Right hindlimb (tissue), 1 donor: ENCODE measurements at places on chromosomes 16 and 17.

GRCh38 chr16:86931410-86931941 is 353.1 kb downstream of the FOXL1 start:
- peak; percentile 49 for DNase-seq

GRCh38 chr16:27464626-27465482 is 62.9 kb downstream of the IL21R start:
- no peak for DNase-seq

DNA sequence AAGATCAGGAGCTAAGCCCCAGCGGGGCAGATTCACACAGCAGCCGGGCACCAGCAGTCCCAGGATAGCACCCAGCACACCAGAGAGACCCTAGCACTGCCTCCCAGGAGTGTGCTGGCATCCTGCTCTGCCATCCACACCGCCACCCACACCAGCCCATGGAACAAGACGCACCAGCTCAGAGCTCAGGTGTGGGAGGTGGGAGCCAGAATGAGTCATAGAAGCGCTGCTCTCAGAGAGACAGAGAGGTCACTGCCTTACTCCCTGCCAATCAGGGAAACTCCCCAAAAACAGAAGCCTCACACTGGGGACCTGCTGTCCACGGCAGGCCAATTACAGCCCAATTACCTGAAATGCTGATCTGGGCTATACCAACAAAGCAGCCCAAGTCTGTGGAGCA is 64.9 kb downstream of the CDYL2 start:
- DNase-seq: no peak

DNA sequence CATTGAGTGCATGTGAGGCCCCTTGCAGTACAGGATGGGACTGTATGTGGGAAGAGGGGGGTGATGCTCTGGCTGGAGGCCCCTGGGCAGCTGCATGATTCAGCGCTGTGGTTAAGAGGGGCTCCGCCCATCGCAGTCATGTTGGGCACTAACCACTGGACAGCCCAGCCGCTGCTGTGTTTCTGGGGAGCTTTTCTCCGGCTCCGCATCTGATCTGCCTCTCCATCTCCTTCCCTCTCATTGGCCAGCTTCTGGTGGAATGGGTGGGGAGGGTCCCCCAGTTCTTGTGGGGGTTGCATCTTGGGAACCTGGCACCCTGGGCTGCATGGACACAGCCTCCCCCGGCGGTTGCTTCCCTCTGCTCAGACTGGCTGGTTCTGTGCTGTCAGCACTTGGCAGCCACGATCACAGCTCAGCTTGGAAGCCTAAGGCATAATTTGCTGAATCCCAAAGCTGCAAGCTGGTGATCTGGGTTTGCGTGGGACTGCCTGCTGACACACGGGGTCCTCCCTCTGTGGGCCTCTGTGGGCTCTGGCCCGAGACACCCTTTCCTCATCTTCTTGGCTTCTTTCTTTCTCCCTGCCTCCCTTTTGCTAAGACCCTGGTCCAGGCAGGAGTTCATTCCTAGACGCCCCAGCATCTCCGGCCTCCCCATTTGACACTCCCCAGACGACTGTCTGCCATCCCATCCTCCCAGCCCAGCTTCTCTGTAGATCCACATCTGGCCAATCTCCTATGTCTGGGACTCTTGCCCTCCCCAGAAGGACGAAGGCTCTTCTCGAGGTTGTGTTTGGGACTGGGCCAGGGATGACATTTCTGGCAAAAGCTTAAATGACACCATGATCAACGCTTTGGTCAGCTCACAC is 168.3 kb downstream of the SEC14L1 start:
- peak; percentile 73 for DNase-seq

GRCh38 chr16:55323637-55324271 is at the start of gene IRX6:
TSS of gene IRX6 (plus strand) at chr16:55324203. CDS start at chr16:55325092, 889 bp downstream.
- peak; percentile 63 for DNase-seq

GRCh38 chr17:16935786-16936185 is 36.1 kb downstream of the TNFRSF13B start:
- no peak for DNase-seq

GRCh38 chr16:55557186-55557585 is 9.3 kb upstream of the CAPNS2 start:
- no peak for DNase-seq
